ENCODE measurements at places on chromosomes 2 and 18.
A peak's percentile ranks its signal among the peaks of the same experiment; 100 is the strongest.

GRCh38 chr2:111121028-111121827 is 514 bp downstream of the BCL2L11 start:
- DNase-seq, result no peak

GRCh38 chr2:171143670-171144062 is 17.0 kb downstream of the TLK1 start:
- no peak for DNase-seq

DNA sequence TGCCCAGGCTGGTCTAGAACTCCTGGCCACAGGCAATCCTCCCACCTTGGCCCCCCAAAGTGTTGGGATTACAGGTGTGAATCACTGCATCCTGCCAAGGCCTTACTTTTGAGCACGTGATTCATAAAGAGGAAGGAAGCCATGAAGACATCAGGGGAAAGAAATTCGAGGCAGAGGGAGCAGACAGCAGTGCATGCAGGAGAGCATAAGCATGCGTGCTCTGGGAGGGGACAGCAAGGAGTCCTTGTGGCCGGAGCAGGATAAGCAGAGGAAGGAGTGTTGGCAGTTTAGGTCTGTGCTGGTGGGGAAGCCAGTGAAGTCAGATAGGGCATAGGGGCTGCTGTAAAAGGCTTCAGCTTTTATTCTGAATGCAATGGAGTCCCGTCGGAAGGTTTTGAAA is 400.5 kb upstream of the RAB12 start:
- no peak for DNase-seq

DNA sequence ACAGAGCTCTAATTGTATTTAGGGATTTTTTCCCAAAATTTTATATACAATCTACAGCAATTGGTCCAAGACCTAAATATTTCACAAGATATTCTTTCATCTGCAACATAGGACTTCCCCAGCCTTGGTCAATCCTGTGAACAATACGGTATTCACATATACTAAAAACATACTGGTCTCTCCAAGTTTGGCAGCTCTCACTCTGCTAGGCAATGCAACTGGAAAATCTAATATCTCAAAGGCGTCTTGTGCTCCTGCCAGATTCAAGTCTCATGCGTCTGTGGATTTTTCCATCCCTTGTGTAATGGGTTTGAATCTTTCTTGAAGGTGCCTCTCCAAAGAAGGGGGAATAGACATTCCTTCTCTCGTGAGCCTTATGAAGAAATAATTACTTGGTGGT is 27.4 kb upstream of the MBOAT2 start:
- no peak for DNase-seq

- no peak for DNase-seq
Measured at GRCh38 chr2:19857806-19858205, 44.0 kb downstream of the TTC32 start.

GRCh38 chr2:238389988-238390589 is 36.6 kb upstream of the ASB1 start:
- DNase-seq, result no peak

DNA sequence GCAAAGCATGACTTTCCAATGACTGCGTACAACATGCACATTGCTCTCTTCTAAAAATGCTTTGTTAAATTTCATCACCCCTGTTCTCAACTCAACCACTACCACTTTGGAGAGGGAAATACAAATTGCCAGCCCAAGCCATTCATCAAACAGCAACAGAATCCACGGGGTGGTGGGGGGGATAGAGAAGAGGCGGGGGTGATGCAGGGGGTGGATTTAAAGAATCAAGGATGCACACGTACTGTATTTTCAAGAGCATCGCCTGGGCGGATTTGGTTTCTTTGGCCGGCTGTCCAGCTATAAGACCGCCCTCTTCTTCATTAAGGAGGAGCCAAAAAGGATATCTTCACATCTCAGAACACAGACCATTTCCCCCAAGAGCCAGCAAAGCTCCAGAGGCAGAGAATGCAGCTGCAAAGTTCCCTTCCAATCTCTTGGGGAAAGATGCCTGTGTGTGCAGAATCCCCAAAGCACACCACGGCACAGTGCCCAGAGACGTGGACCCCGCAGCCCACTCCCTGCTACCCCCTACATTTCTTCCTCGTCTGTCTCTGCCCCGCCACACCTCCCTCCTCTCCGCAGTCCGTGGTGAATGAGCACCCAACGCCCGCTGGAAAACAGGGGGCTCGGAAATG is 977 bp downstream of the SLC8A1 start:
- DNase-seq, result no peak

- no peak for DNase-seq
Measured at GRCh38 chr2:172103471-172104272, 972 bp upstream of the DLX2 start.

- DNase-seq, result no peak
Measured at GRCh38 chr2:35963824-35964223, 391.8 kb upstream of the CRIM1 start.

GRCh38 chr2:33848486-33848885 is 249.4 kb upstream of the FAM98A start:
- peak; percentile 89 for DNase-seq

- no peak for DNase-seq
Measured at GRCh38 chr18:35387152-35387571, 10.0 kb upstream of the ZNF396 start.

GRCh38 chr2:119174993-119175347 is 16.4 kb upstream of the C1QL2 start:
- DNase-seq, result no peak

DNA sequence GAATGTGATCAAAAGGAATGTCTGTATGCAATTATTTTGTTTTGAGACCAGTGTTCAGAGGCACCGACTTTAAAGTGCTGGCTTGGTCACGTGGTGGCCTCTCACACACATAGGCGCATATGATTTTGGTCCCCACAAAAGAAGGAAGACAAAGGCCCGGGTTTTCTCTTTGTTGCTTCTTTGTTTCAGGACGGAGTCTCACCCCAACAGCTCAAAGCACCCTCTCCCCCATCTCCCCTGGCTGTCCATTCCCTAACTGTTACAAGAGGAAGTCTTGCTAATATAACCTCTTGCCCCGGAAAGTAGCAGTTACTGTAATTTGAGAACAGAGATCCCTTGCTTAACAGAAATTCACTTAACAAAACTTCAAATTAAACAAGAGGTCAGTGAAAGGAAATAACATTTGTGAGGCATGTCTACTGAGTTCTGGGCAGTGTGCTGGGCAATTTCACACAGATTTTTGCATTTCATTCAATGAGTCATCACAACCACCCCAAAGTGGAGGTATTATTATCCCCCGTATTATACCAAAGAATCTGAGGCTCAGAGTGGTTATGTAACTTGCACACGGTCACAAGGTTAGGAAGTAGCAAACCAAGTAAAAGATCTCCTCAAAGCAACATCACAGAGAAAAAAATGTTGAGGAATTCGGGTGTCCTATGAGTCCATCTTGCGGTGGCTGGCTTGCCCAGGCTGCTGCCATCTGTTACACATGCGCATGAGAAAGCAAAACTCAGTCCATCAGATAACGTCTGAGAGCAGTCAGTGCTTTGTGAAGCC is 75.8 kb downstream of the SDC1 start:
- DNase-seq, result peak; percentile 91

DNA sequence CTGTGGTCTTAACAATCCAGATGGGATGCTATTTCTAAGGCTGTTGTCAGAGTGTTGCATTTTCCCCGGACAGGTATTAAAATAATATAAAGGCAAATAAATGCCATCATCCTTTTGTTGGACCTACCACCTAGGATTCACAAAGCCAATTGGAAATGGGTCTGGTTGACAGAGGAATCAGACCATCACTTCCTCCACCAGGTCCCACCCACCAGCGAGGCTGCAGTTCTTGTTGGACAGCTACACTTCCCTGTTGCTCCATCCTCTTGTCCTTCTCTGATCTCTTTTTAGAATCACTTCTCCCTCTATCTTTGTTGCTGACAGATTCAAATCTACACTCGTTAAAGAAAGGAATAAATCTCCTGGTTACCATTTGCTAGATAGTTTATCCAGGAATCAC is 1.1 kb downstream of the TMEM169 start:
- no peak for DNase-seq

DNA sequence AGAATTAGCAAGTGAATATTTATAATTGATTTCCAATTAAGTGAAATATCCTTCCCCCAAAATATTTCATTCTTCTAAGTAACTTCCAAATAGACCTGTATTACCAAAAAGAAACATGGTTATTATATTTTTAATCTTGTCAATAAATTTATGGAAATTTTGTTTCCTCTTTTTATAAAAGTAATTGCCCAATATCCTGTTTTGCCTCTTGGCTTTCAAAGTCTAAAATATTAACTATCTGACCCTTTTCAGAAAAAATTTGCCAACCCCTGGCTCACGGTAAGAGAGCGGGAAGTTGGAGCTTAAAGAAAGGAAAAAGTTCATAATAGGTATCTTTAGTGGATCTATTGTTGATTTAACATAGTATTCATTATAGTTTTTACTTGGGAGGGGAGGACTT is 20.4 kb upstream of the SANBR start:
- no peak for DNase-seq

- DNase-seq, result peak; percentile 49
Measured at GRCh38 chr2:225660262-225661131, 261.0 kb downstream of the NYAP2 start.

- no peak for DNase-seq
Measured at GRCh38 chr18:12154361-12154760, 60.7 kb downstream of the ANKRD62 start.

GRCh38 chr2:226020176-226020575 is 620.7 kb downstream of the NYAP2 start:
- no peak for DNase-seq

- no peak for DNase-seq
Measured at GRCh38 chr2:53944542-53944941, 26.3 kb downstream of the PSME4 start.

DNA sequence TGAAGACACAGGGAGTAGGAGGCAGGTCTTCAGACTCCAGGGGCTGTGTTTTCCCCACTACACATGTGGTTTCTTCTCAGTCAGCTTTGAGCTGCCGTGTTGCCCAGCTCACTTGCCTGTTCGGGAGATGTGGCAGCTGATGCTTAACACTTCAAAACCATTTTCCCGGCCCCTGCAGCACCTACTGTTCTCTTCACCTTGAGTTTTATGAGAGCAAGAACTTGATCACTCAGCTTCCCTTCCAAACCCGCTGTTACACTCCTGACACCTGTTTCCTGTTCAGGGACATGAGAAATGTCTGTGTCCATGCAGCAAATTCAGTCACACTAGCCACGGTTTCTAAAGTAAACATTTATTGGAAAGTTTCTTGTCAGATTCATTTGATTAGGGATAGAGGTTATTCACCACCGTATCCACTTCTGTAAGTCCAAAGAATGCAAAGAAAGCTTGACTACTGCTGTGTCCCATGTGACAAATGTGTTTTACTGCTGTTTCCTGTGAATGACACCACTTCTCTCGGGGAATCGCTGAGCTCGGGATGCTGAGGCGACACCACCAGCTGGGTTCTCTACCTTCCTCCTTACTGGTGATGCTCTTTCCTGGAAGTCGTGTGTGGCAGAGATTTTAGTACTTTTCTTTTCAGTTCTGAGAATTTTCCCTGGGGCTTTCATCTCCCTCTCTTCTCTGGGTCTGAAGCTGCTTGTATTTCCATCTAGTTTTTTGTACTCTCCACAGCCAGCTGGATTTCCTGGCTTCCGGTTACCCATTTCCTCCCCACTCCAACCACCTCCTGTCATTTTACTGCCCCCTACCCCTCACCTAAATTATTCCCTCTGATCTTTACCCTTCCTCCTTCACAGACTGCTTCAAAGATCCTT is 91.7 kb downstream of the KLF7 start:
- no peak for DNase-seq

GRCh38 chr2:127535422-127535901 is at the start of gene MYO7B:
TSS of gene MYO7B (plus strand) at chr2:127535683. CDS start at chr2:127559723, 24,040 bp downstream.
- no peak for DNase-seq

DNA sequence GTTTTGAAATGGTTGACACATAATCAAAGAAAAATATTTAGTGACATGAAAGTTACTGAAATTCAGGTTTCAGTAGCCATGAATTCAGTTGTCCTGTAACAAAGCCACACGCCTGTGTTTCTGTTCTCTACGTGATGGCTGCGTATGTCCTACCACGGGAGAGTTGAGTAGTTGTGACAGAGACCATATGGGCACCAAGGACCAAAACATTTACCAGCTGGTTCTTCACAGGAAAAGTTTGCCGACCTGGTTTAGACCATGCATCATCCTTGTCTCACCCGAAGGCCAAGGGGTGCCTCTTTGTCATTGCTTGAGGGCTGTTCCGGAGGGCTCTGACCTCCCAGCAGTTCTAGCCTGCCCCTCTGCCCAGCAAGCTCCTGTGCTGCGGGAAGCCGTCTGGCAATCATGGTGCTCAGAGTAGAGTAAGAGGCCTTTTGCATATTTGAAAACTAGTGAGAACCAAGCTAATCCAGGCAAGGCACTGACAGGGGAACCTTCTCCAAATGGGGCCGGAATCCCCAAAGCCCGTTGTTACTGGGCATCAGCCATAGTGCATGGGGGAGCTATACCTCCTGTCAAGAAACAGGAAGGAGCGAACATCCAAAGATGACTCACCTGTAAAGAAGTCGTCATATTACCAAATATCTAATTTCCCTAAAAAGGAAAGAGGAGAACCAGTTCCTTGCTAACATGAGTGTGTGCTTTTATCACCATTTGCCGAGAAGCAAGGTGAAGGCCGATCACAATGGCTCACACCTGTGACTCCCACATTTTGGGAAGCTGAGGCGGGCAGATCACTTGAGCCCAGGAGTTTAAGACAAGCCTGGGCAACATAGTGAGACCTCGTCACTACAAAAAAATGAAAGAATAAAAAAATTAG is 92.6 kb upstream of the RAB12 start:
- DNase-seq, result no peak

- DNase-seq, result no peak
Measured at GRCh38 chr2:10906926-10907625, 4.7 kb upstream of the KCNF1 start.

GRCh38 chr2:180360283-180360618 is 353.2 kb upstream of the CWC22 start:
- no peak for DNase-seq

DNA sequence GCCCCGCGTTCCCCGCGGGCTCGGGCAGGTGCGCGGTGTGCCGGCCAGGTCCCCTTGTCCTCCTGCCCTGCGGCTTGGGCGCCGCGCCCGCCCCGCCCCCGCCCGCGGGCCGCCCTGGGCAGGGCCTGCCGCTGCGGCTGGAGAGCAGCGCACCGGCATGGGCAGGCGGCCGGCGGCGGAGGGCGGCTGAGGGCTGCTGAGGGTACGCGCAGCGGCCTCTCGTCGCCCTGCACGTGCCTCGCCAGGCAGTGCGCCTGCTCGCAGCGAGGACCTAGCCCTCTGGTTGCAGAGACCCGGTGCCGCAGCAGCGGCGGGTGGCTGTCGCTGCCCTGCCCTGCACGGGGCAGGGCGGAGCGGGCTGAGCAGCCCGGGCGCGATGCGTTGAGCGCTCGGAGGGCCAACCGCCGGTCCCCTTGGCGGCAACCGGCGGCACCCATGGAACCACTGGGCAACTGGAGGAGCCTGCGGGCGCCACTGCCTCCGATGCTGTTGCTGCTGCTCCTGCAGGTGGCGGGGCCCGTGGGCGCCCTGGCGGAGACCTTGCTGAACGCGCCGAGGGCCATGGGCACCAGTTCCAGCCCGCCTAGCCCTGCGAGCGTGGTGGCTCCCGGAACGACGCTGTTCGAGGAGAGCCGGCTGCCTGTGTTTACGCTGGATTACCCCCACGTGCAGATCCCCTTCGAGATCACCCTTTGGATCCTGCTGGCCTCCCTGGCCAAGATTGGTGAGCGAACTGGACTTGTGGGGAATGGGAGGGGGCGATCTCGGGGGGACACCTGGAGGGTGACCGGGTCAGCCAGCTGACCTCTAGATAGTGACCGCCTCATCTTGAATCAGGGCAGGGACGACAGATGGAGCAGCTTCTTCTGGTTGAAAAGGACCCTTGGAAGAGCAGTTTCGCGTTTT is at the start of gene SLC9A2:
SLC9A2 (plus strand) TSS at position 140 of the 906 bp plus-strand sequence; CDS start at position 436, 296 bp downstream.
- no peak for DNase-seq

- DNase-seq, result no peak
Measured at GRCh38 chr2:219451661-219452360, 17.2 kb downstream of the SPEG start.

Measured in HS-5 (cell line).